GM23248 (cell line): ENCODE measurements at places on chromosomes 13 and 19. TPM values are rescaled to one million over a fixed set of nuclear protein-coding genes. Genes with fewer than 3 reads are reported as not detected.
A peak's percentile ranks its signal among the peaks of the same experiment; 100 is the strongest.

- DNase-seq: no peak
These were observed 17.3 kb downstream of the EPS15L1 start for GRCh38 chr19:16454351-16454918.

- peak; percentile 50 for DNase-seq
These were observed 325.1 kb downstream of the DCT start for GRCh38 chr13:94154367-94154766.

DNA sequence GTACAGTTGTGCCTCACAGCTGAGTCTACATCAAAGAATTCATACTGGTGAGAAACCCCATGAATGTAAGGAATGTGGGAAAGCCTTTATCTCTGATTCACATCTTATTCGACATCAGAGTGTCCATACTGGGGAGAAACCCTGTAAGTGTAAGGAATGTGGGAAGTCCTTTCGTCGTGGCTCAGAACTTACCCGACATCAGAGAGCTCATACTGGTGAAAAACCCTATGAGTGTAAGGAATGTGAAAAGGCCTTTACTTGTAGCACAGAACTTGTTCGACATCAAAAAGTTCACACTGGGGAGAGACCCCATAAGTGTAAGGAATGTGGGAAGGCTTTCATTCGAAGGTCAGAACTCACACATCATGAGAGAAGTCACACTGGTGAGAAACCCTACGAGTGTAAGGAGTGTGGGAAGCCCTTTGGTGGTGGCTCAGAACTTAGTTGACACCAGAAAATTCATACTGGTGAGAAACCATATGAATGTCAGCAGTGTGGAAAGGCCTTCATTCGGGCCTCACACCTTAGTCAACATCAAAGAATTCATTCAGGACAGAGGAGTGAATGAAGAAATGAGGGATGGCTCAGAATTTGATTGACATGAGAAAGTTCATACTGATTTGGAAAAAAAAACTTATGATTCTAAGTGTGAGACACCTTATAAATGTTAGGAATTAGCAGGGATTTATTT lies 80.9 kb upstream of the ZNF420 start:
- DNase-seq: no peak

DNA sequence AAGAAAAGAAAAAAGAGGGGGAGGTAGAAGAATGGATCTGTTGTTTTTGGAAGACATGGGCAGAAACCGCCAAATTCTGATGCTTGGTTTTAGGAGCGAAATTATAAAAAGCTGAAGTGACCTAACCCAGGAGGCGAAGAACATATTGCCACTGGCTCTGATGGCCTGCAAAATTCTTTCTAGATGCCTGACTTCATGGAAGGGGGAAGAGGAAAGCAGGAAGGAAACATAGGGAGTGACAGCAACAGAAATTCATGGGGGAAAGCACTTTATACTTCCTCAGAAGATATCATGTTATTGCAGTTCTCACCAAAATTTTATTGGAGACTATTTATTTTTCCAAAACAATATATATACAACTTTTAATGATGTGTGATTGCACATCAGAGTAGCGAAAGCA lies 213.5 kb downstream of the DLEU7 start:
- no peak for DNase-seq

DNA sequence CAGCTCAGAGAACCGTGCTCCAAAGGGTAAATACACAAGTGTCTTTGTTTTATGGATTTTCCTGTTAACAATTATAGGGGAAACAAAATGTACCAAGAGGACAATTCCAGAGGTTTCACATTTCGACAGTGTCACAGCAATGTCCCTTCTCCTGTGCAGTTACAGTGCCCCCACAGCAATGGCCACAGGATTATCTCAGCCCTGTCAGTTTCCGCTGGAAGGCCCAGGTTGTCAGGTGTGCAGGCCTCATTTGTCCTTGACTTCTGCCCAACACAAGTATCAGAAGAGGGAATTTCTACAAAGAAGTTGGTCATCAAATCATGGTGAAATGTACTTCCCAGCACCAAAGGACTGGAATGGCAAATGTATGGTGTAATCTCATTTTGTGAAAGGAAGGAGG lies 11.2 kb upstream of the N4BP2L2 start:
- no peak for DNase-seq

DNA sequence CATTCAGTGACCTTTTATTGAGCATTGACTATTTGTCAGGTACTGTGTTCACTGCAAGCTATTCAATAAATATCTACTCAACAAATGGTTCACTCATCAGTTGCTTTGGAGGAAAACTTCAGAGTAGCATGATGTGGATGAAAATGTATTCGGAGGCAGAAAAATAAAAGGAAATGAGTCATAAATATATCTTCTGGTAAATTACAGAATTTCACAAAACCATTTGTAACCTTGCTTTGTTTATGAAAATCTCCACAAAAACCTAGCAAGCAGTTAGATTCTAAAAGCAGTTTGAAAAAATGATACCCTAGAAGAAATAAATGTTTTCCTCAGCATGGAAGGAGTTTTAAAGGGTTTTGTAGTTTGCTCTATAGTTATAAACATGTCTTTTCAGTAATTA lies 399.6 kb downstream of the LMO7 start:
- DNase-seq: no peak

Gene HSPB6
- 220 and 238 TPM in 2 replicates for polyA plus RNA-seq

Gene ZNF540
- 0.58 and 0.76 TPM in 2 replicates for polyA plus RNA-seq

Gene ZNF317
- 16.0 and 19.5 TPM in 2 replicates for polyA plus RNA-seq

Gene BEST2
- not detected in 2 replicates for polyA plus RNA-seq

Gene ZNF431
- 3.9 and 5.0 TPM in 2 replicates for polyA plus RNA-seq
